CD14-positive monocyte (primary cell): ENCODE measurements at places on chromosomes 1 and 21. TPM values are rescaled to one million over a fixed set of nuclear protein-coding genes. Genes with fewer than 3 reads are reported as not detected.

GRCh38 chr1:5989731-5990271, 2.4 kb downstream of the NPHP4 start:
- H3K27me3 ChIP-seq: no peaks in the 10 kb centered on the region
- DNase-seq: no peak
- H3K27ac ChIP-seq: no peak overlapping the region
- no peak overlapping the region for H3K4me3 ChIP-seq

GRCh38 chr1:59265622-59266021, 31.3 kb upstream of the FGGY start:
- no peak for DNase-seq
- H3K4me1 ChIP-seq: peaks cover 17% of the 10 kb centered on the region
- no peak overlapping the region for H3K27ac ChIP-seq
- no peaks in the 10 kb centered on the region for H3K36me3 ChIP-seq

DNA sequence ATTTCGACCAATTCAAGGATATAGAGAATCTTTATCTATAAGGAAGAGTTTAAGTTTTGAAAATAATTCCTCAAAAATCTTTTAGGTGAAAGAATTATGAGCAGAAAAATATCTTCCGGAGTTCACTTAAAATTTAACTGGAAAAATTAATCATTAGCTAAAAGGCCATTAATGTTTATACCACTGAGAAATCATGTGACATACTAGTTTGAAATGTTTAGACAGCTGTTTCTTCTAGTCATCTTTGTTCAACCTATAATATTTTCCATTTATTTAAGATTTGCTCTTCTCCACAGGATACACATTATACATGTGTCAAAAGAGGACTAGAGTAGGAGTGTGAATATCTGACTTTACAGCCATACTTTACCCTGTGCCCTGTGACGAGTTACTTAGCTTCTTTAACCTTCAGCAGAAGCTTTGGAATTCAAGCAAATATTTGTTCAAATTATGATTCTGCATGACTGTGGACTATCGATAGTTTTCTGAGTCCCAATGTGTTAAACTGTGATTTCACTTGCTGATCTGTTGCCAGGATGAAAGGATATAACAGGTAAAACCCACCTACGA, 374.8 kb downstream of the BRINP3 start:
- H3K27ac ChIP-seq: no peak overlapping the region
- no peak for DNase-seq
- no peaks in the 10 kb centered on the region for H3K4me1 ChIP-seq
- no peaks in the 10 kb centered on the region for H3K36me3 ChIP-seq
- no peak overlapping the region for H3K4me3 ChIP-seq
- H3K27me3 ChIP-seq: no peaks in the 10 kb centered on the region

GRCh38 chr1:181159451-181160140, 71.1 kb downstream of the IER5 start:
- H3K4me1 ChIP-seq: peaks cover 28% of the 10 kb centered on the region
- no peaks in the 10 kb centered on the region for H3K27me3 ChIP-seq
- no peak overlapping the region for H3K27ac ChIP-seq
- no peak for DNase-seq
- H3K4me3 ChIP-seq: no peak overlapping the region

The GCSAML gene
- not detected in 2 replicates for polyA plus RNA-seq
